ENCODE measurements at places on chromosomes 12 and 14. TPM values are rescaled to one million over a fixed set of nuclear protein-coding genes. Genes with fewer than 3 reads are reported as not detected.

The IFNG-AS1 gene
- total RNA-seq, result 0.41 TPM

GRCh38 chr12:113910751-113911272 is 55.3 kb downstream of the RBM19 start:
- H3K27me3 ChIP-seq, result no peaks in the 10 kb centered on the region
- no peak overlapping the region for H3K4me3 ChIP-seq
- H3K27ac ChIP-seq, result no peak overlapping the region
- no peak for DNase-seq
- no peaks in the 10 kb centered on the region for H3K4me1 ChIP-seq

- no peak for DNase-seq
- H3K4me1 ChIP-seq, result no peaks in the 10 kb centered on the region
- no peak overlapping the region for H3K4me3 ChIP-seq
- peaks cover 2% of the 10 kb centered on the region for H3K27me3 ChIP-seq
- no peak overlapping the region for H3K27ac ChIP-seq
Measured at GRCh38 chr12:50101663-50102062, 2.1 kb upstream of the GPD1 start.

DNA sequence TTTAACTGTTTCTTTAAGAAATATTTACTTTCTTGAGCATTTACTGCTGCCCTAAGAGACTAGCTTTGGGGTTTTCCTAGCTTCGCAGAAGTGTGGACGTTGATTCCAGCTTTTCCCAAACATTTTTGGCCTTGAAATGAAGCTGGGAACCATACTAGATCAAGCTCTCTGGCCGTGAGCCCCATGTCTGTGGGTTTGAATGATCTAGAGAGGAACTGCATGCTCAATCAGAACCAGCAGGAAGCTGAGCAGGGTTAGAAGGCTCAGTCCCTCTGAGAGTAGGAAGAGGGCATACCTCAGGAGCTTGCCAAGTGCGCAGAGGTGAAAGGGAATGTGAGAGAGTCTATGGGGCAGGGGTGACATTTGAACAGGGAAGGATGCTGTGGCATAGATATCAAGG is 292.1 kb downstream of the CACNA1C start:
- no peaks in the 10 kb centered on the region for H3K36me3 ChIP-seq
- H3K27ac ChIP-seq, result no peak overlapping the region
- H3K4me1 ChIP-seq, result no peaks in the 10 kb centered on the region
- no peak for DNase-seq
- peaks cover 26% of the 10 kb centered on the region for H3K27me3 ChIP-seq

All from activated T-helper 1 cell treated with anti-CD3 and anti-CD28 coated beads, Interleukin-12 subunit alpha, Interleukin-12 subunit beta, Interleukin-2, Interleukin-4 antibody, amounts not matched to agents 30 ng/mL and 10 ng/mL and 1 ng/mL, durations not matched to agents 14 hours and 24 hours and 36 hours (primary cell).